ENCODE measurements at places on chromosomes 12 and 14.

DNA sequence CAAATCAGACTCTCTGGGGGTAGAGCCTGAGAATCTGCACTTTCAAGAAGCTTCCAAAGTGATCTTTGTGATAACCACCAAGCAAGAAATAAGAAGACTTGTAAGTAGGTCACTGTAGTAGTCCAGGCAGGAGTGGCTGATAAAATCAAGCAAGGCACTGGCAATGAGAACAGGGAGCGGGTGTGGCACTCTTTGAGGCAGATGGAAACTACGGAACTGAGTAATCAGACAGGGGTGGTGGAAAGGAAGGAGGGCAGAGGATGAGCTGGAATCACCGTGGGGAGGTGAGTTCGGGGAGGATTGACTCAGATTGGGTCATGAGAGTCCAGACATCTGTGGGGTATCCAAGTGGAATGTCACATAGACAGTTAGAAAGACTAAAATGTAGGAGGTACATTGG lies 44.4 kb upstream of the PLXNC1 start:
- no peak for DNase-seq

GRCh38 chr12:66065641-66066136 lies 64.9 kb downstream of the LLPH start:
- DNase-seq = no peak

DNA sequence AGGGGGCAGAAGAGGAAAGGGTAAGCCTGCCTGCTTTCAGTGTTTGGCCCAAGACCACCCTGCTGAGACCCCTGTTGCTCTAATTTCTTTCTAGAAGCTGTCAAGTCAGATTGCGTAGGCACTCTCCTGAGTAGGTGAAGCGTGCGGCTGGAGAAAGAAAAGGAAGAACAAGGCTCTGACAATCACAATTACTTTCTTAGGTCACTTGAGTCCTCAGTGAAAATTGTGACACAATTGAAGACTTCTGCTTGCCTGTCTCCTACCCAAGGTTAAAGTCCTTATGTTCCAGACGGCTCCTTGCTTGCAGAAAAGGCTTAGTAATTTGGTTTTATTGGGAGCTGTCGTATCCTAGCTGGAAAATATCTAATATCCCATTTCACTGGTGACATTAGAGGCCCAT lies 721 bp upstream of the CTSG start:
- DNase-seq = no peak

GRCh38 chr14:104370256-104370870 lies 209.2 kb upstream of the C14orf180 start:
- DNase-seq = peak; percentile 8

GRCh38 chr12:47160316-47161244 lies 80.8 kb upstream of the AMIGO2 start:
- no peak for DNase-seq

DNA sequence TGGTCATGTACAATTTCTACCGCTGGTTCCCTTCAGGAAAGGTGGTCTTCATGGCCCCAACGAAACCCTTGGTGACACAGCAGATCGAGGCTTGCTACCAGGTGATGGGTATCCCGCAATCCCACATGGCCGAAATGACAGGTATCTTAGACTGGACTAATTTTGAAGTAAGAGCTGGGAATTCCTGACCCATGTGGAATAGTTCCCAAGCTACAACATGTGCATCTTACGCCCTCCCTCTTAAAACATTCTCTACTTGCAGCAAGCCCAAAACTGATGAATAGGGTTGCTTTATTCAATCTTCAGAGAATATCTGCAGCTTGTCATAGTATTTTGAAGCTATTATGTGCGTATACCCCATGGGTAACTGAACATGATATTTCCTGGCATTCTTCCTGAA lies 669 bp downstream of the FANCM start:
- no peak for DNase-seq

GRCh38 chr12:3662521-3662921 lies 90.4 kb downstream of the CRACR2A start:
- DNase-seq = no peak

DNA sequence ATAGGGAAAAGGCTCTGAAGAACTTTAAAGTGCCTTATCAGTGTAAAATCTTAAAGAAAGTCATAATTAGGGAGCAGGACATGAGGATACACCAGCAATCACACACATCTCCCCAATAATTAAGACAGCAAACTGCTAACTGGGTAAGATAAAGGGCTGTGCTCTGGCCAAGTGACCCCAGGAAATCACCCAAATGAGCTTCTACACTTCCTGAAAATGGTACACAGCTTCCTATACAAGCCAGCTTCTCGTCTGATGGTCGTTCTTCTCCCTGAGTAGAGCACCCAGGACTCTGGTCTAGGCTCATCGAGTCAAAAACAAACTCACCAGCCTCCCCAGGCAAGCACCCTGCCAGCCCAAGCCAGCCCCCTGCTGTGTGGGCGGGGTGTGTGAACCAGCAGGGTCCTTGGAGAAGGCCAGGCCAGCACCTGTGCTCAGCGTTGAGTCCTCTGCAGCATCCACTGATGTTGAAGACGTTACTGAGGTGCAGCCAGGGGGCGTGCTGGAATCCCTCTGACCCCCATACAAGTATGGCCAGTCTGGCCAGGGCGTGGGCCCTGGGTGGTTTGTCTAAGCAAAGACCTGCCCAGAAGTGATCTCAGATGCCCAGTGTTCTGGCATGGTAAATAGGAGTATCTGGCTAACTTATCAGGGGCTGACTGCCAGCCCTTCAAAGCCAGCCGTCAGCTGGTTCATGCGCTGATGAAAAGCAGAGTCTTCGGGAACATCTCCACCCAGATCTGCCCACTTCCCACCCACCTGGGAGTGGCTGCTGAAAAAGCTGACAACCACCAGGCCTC lies 41.4 kb downstream of the ACTN1 start:
- DNase-seq = no peak

DNA sequence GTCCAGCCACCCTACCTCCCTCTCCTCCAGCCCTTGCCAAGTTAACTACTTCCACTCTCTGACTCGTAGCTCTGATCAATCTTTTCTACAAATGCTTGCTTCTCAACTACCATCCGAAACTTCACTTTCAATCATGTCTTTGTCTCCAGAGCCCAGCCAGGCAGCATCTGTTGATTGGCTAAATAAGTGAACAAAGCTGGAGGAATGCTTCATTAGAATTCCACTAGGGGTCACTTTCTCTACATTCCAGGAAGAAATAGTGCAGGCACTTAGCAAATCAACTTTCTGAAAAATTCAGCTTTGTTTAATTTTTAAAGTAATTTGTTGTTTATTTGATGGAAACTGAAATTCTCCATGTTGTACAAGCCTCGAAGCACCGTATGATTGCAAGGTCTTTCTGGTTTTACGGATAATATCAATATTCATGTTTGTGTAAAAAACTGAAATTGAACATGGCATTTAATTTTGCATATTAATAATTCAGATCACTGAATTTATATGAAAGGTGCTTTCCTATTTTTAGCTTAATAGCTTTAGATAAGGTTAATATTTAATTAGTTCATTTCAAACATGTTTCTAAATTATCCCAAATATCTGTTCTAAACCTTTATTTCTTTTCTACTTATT lies 32.4 kb upstream of the HELB start:
- peak; percentile 26 for DNase-seq

DNA sequence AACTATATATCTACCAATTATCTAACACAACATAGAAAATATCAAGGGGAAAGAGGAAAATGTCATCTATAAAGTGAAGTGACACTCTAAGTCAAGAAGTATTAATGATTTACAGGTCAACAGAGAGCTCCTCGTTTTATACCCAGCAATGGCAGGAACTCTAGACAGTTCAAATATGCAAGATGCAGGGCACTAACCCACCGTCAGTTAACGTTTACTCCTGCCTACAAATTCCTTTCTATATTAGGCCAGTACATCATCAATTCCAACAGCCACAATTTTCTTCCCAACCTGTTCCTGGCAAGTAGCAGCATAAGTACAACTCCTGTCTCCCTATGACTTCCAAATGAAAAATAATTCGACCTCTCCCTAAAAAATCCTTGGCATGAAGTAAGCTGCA lies 9.0 kb upstream of the KANSL2 start:
- DNase-seq = no peak

DNA sequence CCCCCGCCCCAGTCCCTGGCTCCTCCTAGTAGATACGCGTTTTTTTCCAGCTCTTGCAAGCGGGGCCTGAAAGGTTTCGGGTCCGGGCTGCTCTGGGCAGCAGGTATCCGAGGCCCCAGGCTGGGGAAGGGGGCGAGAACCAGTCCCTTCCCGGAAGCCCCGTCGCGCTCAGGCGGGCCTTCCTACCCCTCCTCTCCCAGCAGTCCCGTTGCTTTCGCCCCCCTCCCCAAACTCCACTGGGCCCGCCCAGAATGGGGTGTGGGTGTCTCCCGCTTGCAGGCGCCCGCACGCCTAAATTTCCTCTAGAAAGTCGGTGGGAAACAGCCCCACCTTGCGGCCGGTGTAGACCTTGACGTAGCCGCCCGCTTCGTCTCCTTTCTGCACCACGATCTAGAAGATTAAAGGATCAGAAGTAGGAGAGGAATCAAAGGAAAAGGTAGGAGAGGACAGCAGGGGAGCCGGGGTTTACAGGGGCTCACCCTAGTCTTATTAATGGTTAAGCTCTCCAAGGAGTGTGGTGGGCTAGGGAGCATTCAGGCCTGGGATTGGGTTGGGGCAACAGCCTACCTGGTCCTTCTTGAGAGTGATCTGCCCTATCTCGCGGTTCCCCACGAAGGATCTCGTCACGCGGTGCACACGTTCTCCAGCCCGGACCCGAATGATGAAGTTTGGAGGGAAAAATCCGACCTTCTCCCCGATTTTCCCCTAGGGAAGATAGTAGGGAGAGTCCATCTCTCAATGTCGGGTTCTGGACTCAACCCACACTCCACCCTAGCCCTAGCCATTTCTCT lies 7.3 kb downstream of the STAC3 start:
- peak; percentile 56 for DNase-seq

- no peak for DNase-seq
Measured at GRCh38 chr12:106914796-106915634, 40.7 kb upstream of the TMEM263 start.

- no peak for DNase-seq
Measured at GRCh38 chr12:27934276-27934675, 38.3 kb downstream of the PTHLH start.

DNA sequence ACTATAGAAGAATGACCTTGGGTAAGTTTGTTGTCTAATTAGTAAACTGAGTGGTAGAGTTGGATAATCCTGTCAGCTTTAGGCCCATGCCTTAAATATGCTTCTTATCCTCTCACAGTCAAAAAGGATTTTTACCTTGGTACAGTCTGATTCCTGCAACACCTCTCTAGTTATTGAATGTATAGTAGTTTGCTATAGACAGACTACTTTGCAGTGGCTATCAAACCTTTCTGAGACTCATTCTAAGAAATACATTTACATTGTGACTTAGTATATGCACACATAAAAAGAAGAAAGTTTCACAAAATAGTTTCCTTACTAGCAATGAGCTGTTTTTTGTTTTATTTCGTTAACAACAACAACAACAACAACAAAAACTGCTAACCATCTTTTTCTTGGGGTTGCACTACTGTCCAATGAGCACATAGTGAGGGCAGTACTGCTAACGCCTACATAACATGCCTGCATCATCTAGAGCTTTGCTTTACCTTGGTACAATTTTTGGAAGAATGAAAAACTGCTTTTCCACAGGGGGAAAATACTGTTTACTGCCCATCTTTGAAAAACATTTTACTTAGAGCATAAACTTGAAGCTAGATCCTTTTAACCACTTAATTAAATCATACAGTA lies 28.5 kb downstream of the WNK1 start:
- DNase-seq = no peak

- DNase-seq = no peak
Measured at GRCh38 chr12:57590479-57590863, 521 bp upstream of the PIP4K2C start.

DNA sequence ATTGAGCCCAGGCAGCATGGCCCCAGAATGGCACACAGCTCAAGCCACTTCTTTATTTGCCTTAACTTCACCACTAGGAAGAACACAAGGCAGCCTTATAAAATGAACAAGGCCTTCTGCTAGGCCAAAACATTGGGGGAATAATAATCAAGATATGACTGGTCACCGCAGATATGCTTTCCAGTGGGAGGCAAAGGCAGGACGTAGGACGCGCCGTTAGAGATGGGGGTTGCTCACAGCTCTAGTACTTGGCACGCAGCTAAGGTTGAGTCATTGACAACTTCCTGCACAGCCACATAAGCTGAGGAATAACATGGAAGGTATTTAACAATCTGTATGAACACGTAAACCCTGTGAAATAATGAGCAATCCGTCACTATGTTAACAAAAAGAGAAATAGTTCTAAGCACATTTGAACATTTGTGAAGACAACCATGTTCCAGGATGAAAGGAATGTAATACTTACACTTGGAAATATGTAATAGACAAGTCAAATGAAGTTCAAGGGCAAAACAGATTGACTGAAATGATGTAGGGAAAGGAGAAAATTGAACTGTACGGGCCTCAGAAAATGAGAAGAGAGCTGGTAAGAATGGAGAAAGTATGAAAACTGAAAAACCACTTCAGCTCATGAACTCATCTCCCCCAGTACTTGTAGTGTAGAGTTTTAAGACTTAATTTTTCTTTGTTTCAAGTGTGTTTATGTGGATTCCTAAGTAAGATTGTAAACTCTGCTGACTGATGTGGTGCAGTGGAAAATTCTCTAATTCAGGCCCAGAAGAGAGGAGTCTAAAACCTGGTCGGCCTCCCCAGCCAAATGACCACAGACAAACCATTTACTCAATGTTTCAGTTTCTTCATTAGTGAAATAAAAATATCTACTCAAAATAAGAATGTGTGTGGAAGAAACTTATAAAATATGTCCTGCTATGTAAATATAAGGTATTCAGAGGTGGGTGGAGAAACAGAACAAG lies 59.3 kb upstream of the CCDC91 start:
- no peak for DNase-seq

- no peak for DNase-seq
Measured at GRCh38 chr12:71591601-71592000, 72.0 kb downstream of the ZFC3H1 start.

- DNase-seq = peak; percentile 16
Measured at GRCh38 chr14:27739657-27740156, 1026.9 kb upstream of the FOXG1 start.

- DNase-seq = no peak
Measured at GRCh38 chr14:93772263-93772662, 16.0 kb downstream of the PRIMA1 start.

- no peak for DNase-seq
Measured at GRCh38 chr14:104441275-104442106, 138.1 kb upstream of the C14orf180 start.

DNA sequence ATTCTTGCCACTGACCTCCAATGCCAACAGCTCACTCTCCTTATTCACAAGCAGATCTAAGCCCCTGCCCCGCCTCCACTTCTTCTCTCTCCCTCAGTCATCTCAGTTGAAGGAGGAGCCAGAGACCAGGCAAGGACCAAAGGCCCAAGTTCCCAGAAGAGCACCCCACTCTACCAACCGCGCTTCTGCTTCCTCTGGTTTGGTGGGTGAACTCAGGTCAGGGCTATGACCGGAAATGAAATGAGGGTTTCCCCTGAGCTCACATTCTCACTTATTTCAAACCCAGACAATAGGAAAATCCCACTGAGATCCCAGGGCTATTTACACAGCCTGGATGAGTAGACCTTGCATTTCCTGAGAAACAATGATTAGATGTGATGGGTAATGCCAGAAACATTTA lies 9.9 kb downstream of the DPF3 start:
- DNase-seq = no peak

All from NCI-H774 (cell line).